Activated CD8-positive, alpha-beta memory T cell treated with anti-CD3 and anti-CD28 coated beads for 48 hours (primary cell): ENCODE measurements at places on chromosomes 11 and 22.

- no peak for DNase-seq
These were observed 8.2 kb downstream of the WNT11 start for GRCh38 chr11:76197941-76198640.

GRCh38 chr11:134206185-134206584 lies 17.6 kb downstream of the NCAPD3 start:
- DNase-seq, result no peak

DNA sequence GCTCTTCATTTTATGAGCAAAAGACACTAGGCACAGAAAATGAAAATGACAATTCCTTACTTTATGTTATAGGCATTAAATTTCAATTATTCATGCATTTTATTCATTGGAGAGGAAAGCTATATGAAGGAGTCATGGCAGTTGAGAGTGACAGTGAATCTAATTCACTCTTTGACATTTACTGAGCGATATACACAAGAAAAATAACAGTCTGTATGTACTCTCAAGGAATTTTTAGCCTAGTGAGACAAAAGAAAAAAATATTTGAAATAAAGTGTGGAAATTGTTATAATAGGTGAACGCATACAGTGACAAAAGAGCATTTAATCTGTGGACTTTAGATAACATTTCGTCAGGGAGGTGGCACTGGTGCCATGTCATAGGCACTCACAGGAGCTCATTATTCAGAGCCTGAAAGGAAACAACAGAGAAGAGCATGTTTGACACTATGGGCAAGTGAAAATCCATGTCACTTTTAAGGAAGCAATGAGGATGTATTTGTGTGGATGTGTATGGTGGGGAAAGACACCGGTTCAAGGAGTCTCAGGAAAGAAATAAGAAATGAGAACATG lies 323.1 kb downstream of the LUZP2 start:
- DNase-seq, result no peak

- DNase-seq, result peak; percentile 56
These were observed 723 bp downstream of the HSCB start for GRCh38 chr22:28742562-28742962.

GRCh38 chr22:46147471-46148267 lies 2.7 kb upstream of the PPARA start:
- no peak for DNase-seq

- DNase-seq, result no peak
These were observed 6.5 kb downstream of the PIM3 start for GRCh38 chr22:49966774-49967705.

- no peak for DNase-seq
These were observed 1.6 kb downstream of the PRDM11 start for GRCh38 chr11:45147891-45148675.

DNA sequence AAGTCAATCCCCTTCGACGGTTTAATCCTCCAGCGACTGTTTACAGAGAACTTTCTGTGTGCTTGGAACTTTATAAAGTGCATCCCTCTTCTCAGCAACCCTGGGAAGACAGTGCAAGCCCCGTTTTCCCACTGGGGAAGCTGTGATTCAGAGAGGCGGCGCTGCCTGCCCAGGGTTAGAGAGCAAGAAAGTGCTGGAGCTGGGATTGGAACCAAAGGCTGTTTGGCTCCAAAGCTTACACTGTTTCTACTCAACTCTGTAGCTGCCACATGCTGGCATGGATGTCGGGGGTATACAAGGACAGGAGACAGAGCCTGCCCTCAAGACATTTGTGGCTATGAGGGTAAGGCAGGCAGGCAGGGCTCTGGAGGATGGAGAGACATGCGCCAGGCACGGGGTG lies 13.0 kb downstream of the FBLN1 start:
- no peak for DNase-seq

GRCh38 chr22:47098554-47098953 lies 336.1 kb downstream of the TBC1D22A start:
- DNase-seq, result no peak

DNA sequence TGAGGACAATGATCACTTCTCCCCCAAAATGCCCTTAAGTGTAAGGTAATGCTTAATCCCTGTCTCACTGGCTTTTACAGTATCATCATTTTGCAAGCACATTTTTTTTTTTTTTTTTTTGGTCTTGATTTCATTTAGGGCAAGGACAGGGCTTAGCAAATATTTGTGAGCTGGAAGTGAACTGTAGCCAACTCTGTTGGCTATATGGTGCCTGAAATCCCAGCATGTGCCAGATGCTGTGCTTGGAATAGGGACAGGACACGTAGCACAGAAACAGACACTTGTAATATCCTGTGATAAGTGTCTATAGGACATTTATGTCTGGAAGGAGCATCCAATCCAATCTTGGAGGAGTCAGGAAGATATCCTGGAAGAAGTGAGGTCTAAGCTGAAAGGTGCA lies 198.3 kb downstream of the NAV2 start:
- no peak for DNase-seq

DNA sequence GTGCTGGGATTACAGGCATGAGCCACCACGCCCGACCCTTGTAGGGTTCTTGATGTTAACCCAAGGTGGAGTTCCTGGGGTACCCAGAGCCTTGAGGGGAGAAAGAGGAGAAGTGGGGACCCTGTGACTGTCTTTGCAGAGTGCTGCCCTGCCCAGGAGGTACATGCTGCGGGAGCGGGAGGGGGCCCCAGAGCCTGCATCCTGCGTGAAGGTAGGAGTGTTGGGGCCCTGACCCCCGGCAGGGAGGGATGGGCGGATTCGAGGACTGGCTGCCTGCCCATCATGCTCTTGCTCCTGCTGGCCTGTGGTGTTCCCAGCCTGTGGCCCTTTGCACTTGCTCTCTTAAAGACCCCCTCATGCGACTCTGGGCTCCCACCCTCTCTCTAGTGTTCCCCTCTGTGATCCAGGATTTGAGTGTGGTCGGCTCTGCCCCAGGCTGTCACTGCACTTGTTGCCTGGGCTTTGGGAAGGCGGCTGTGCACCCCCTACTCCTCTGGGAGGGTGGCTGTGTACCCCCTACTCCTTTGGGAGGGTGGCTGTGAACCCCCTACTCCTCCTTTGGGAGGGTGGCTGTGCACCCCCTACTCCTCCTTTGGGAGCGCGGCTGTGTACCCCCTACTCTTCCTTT lies 4.5 kb downstream of the SCO2 start:
- DNase-seq, result no peak

GRCh38 chr11:96167203-96167758 lies 175.7 kb downstream of the MAML2 start:
- DNase-seq, result no peak

GRCh38 chr11:60069450-60069849 lies 13.0 kb downstream of the MS4A3 start:
- no peak for DNase-seq

GRCh38 chr11:75191330-75191717 lies 40.4 kb downstream of the SLCO2B1 start:
- no peak for DNase-seq

- DNase-seq, result no peak
These were observed 542.9 kb downstream of the NTM start for GRCh38 chr11:131913267-131913666.

DNA sequence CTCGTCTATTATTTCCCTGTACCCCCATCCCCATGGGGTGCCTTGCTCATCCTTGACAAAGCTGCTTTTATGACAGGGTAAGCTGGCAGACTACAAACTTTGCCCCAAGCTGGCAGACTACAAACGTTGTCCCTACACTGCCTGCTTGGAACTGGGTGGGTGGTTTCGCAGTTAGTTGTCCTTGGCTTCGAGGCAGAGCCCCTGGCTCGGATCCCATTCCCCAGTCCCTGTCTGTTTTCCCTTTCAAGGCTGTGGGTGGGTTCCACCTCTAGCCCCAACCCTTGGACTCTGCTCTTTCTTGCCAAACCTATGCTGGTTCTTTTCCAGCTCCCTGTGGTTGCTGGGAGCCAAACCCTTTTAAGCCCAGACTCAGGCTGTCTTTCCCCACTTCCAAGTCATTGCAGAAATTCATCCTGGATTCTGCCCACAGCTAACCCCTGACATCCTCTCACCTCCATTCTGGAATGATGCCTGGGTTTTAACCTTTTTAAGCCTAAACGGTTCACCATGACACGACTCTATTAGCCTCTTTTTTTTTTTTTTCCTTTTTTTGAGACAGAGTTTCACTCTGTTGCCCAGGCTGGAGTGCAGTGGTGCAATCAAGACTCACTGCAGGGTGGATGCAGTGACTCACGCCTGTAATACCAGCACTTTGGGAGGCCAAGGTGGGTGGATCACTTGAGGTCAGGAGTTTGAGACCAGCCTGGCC lies 9.2 kb upstream of the RBM14 start:
- no peak for DNase-seq

DNA sequence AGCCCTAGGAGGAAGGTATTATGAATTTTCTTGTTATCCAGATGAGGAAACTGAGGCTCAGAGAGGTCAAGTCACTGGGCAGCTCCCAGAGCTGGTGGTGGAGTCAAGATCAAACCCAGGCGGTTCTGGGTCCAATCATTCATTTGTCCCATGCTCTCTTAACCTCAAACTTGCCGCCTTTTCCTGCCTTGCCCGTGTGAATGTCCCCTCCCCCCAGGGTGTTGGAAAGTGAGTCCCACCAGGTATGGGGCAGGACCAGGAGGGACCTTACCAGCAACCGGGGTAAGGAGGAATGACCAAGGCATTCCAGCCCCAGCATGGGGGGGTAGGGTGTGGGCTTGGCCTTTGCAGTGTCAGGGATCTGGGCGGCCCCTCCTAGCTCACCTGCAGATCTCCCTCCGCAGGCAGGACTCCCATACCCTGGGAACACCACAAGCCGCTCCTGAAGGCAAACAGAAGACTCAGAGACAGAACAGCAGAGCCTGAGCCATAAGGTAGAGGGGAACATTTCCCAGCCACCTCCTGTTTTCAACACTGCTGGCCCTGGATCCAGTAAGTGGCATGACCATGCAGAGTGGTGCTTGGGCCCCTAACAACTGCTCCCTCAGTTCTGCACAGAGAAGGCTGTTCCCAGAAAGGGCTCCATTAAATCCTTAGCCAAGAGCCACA lies 41.2 kb upstream of the SYT7 start:
- no peak for DNase-seq

DNA sequence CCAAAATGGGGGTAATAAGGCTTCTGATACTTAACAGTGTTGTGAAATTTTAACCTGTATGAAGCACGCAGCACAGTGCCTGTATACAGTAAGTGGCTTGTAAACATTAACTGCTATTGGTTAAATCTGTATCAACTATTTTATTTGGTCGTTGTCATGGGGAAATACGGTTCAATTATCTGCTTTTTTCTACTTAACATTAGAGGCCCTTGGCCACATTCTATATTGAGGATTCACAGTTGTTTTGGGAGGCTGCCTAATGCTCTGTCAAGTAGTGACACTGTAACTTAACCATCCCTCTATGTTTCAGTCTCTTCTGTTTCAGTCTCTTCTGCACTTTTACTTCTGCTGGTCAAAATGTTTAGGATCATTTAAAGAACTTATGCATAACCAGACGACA lies 95.6 kb downstream of the LDLRAD3 start:
- no peak for DNase-seq

DNA sequence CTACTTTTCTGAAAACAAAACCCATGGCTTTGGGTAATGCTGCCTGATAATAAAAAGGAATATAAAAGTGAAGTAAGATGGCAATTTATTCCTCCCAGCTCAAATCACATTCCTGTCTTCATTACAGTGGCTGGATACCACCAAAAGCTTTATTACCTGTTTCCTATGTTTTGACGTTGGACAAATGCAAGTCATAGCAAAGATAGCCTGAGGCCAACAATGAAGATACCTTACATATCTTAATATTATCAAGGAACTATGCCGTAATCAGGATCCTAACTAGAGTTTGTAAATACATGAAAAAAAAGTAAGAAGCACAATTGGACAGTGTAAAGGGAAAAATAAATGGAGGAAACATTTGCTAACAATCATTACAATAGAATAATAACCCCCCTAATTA lies 202.4 kb downstream of the SOX6 start:
- no peak for DNase-seq

DNA sequence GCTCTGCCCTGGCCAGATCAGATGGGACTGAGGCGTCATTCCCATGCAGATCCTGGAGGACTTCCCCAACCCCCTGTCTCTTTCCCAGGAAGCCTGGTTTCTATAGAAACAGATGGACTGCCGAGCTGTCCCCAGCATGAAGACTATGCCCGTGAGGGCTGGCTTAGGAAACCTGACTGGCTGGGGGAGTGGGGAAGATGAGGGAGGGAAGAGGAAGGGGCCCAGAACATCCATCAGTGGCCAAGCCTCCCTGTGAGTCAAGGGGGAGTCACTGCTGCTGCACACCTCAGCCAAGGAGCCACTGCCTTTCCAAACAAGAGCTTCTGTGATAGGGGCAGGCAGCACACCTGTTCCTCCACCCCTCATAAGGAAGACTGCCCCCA lies 5.8 kb downstream of the TP53I11 start:
- DNase-seq, result no peak

GRCh38 chr22:36369004-36369921 lies 18.5 kb downstream of the MYH9 start:
- no peak for DNase-seq

DNA sequence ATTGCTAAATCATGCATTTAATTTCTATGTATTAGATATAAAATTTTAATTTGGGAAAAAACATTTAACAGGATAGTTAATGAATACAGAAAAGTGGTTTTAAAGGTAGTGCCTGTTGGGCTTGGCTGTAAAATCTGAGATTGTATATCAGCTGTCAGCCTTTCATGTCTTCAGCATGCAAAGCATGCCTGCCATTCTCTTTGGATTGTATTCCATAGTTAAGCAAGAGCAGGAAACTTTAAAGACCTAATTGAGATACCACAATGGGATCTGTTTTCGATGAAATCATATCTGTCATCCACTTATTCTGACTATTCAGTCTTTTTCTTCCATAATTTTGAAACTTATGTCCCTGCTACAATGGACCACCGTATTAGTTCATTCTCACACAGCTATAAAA lies 451.0 kb upstream of the DDI1 start:
- DNase-seq, result no peak

DNA sequence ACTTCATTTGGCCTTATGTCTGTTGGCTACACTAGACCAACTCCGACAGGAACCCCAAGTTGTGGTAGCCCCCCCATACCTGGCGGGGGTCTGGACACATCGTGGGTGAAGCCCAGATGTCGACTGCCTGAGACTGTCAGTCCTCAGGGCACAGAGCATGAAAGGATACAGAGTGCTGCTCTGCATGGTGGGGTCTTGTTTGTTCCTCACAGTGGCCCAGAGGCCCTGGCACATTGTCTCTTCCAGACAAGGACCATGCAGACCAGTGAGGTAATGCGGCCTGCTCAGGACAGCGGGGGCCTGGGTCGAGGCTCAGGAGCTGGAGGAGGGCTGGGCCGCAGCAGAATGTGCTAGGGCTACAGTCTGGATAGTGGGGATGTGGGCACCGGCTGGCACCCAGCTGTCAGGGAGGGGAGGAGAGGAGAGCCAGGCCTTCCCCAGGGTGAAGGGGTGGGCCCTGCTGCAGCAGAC lies 14.6 kb downstream of the CAPN5 start:
- DNase-seq, result no peak

GRCh38 chr11:12496181-12497025 lies 119.0 kb downstream of the PARVA start:
- no peak for DNase-seq

DNA sequence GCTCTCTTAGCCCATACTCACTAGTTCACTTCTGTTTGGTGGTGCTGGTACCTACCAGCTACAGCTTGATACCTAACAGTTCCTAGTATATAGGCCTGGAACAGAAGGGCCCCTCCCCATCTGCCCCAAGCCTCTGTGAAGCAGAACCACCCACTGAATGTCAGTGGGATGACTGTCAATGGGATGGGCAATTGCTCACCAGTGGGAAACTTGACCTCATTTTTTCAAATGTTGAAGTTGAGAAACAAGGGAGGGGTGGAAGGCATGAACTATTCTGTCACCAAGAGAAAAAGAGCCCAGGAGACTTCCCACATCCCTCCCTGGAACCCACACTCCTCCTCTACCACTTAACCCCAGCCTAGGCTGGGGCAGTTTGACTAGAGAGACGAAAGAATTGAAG lies at the start of gene NLRP10:
NLRP10 (minus strand) TSS at position 62 of the 400 bp plus-strand sequence. CDS start 1,952 bp downstream, outside the sequence.
- DNase-seq, result no peak
